ENCODE measurements at places on chromosomes 2 and 18.

GRCh38 chr2:200622106-200622505 lies 36.3 kb downstream of the AOX1 start:
- DNase-seq: no peak

GRCh38 chr18:74804677-74805076 lies 207.0 kb downstream of the ZNF407 start:
- no peak for DNase-seq

DNA sequence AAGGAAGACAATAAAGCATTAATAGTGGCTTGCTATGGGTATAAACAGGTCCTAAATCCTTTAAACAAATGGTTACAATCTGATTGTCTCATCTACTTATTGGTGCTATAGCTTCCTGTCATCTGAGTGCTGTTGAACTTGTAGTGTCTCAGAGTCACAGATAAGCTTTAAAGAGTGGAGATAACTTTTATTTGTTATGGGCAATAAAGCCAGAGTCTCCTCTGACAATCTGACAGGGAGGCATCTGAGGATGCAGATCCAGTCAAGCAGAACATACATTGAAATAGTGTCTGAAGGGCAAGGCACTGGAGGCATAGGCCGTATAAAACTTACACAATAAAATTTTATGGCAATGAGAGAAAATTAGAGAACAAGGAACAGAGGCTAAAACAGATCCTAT lies 1132.4 kb upstream of the CDH2 start:
- no peak for DNase-seq

DNA sequence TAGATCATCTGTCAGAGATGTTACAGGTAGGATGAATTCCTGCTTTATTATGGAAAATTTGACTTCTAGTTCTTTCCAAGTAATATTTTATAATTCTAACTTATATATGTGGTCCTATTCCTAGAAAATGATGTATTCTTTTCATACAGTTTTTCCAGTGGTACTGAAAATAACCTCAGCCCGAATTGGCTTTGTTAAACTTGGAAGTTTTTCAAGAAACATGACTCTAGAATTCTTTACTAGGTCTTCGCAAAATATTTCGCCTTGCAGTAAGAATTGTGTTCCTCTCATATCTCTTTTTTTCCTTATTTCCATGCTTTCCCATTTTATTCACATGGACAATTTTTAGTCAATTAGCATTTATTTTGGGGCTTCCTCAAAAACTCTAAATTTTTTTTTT lies 60.5 kb downstream of the BMPR2 start:
- DNase-seq: no peak

DNA sequence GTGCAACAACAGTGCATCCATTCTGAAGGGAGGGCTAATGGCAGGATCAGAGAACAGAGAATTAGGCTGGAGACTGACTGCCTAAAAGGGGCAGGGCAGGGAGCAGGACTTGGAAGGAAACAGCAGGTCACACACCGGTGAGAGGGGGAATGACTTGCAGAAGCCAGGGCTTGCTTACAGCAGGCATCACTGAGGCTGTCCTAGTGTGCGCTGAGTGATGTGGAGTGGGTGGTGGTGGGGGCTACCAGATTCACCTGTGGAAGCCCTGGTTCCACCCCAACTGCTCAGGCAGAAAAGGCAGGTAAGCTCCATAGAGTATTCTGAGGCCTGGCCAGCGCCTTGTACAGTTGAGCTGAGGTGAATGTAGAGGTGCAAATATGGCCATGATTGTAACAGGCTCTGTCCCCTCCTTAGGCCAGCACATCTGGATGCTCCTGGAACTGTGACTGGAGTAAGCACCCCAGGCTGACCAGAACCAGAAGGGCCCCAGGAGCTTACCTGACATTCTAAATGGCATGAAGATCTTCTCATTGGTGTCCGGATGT lies 49.4 kb downstream of the SFXN5 start:
- DNase-seq: no peak

GRCh38 chr2:121626777-121627524 lies 22.3 kb downstream of the CLASP1 start:
- no peak for DNase-seq

DNA sequence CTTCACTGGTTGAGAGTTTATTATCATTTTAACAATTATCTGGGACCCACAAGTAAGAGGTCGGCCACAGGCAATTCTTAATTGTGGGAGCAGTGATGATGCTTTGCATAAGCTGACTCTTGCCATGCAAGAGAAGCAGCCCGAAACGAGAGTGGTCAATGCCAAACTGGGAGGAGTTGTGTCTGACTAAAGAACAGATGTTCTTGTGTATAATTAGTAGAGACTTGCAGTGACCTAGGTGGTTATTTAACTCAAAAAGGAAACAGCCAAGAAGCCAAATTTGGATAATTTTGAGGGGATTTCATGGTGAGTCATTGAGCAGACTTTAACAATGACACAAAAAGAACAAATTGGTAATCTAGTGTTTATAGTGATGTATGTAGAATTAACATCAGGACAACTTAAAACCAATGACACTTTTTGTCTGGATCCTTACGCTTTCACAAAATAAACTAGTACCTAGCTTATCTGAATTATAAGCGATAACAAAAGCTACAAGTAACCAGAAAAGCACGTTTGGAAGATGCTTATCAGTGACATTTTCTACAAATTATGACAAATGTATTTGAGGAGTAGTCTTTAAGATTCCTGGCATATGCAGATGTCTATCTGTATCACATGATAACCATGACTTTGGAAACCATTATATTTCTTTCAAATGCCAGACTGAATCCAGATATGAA lies 184.7 kb upstream of the DLGAP1 start:
- no peak for DNase-seq

GRCh38 chr2:51789918-51790317 lies 758.0 kb upstream of the NRXN1 start:
- no peak for DNase-seq

GRCh38 chr2:69646714-69647113 lies 3.2 kb upstream of the AAK1 start:
- no peak for DNase-seq

DNA sequence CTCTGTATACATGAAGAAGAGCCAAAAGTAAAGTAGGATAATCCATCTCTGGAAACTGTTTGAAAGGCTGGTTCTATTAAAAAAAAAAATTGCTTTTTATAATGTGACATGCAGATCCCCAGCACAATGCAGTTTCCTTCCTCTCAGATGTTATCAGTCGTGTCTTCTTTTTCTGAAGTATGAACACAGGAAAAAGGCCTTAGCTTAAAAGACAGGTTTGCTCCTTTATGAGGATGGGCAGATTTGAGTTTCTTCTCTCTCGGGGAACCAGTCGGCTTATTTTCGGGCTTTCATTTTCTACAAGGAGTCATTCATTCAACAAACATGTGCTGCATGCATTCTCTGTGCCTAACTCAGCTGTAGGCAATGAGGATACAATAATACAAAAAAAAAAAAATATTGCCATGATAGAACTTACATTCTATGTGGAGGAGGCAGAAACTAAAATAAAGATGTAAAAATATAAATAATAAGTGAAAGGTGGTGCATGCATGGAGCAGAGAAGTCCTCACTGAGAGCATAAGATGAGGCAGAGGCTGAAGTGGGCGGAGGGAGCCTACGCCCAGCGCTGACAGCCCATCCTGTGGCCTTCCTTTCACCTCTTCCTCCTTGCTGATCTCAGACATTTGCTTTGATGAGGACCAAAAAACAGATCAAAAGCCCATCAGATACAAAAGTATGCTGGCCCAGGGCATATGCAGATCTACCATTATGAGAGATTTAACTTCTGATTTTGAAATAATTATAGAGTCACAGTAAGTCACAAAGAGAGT lies at the start of gene CD226:
Gene CD226 (minus strand): TSS at position 513 of the 773 bp plus-strand sequence. CDS start 467 bp downstream, at position 46.
- no peak for DNase-seq

- DNase-seq: no peak
These were observed 565.3 kb upstream of the CRIM1 start for GRCh38 chr2:35790292-35790691.

GRCh38 chr2:179571252-179571651 lies 290.2 kb downstream of the ZNF385B start:
- no peak for DNase-seq

- no peak for DNase-seq
These were observed 8.7 kb upstream of the DIPK1C start for GRCh38 chr18:74465775-74466174.

DNA sequence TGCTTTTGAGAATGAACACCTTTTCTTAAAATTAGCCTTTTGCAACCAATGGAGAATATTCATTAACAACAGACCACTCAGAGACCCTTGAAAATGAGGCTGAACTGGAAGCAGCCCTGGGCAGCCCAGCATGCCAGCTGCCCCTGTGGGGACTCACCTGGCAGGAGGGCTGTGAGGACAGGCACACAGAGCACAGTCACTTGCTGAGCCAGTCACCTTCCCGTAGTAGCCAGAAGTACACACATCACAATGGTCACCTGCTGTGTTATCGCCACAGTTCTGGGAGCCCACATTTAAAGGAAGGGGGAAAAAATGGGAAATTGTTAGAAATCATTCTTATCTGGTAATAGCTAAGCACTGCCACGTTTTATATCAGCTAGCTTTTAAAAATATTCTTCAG lies 115.5 kb downstream of the LAMA1 start:
- no peak for DNase-seq

DNA sequence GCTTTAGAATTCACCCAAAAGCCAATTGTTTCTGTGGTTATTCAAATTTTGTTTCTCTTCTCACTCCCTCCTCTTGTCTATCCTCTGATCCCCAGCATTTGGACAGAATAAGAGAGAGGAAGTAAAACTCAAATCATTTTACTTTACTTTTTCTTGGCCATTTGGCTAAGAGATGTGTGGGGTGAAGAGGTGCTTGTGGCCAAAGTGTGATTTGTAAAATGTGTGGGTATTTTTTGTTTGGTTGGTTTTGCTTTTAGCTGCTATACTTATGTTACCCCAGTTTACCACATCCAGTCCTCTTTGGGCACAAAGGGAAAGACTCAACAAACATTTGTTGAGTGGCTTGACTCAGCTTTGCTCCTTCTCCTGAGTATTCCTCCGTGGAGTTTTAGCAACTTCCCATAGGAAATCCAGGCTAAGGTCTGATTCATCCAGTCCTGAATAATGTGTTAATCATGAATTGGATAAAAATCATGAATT lies 109.1 kb upstream of the CYP1B1 start:
- no peak for DNase-seq

DNA sequence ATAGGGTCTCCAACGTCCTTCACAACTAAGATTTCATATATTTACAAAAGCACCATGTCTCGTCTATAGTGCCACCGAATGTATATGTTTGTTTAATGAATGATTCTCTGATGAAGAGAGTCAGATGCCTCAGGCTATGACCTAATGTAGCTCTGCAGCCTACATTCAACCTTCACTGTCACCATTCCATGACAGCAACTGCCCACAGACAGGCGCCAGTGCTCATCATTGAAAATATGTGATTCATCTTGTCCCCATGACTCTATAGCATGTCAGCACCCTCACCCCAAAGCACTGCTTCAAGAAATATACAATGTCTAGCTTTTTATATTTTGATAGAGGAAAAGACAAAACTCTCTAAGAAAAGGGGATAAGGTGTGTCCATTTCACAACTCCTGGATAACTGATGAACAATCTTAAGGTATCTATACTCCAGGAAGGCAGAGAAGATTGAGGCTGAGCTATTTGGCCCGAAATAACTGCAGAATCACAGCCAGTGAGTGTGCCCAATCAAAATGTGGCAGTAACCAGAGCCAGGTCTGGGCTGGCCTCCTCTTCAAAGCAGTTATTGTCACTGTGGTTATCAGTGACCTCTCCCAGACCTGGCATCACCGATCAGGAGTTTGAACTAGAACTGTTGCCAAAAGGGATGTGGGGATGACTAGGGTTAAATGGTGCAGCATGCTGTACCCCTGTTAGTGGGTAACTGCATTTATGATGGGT lies 246.6 kb downstream of the SETBP1 start:
- DNase-seq: no peak

GRCh38 chr2:61775956-61776570 lies 77.8 kb downstream of the FAM161A start:
- DNase-seq: no peak
